ENCODE measurements at places on chromosomes 2 and 18.
A peak's percentile ranks its signal among the peaks of the same experiment; 100 is the strongest.

DNA sequence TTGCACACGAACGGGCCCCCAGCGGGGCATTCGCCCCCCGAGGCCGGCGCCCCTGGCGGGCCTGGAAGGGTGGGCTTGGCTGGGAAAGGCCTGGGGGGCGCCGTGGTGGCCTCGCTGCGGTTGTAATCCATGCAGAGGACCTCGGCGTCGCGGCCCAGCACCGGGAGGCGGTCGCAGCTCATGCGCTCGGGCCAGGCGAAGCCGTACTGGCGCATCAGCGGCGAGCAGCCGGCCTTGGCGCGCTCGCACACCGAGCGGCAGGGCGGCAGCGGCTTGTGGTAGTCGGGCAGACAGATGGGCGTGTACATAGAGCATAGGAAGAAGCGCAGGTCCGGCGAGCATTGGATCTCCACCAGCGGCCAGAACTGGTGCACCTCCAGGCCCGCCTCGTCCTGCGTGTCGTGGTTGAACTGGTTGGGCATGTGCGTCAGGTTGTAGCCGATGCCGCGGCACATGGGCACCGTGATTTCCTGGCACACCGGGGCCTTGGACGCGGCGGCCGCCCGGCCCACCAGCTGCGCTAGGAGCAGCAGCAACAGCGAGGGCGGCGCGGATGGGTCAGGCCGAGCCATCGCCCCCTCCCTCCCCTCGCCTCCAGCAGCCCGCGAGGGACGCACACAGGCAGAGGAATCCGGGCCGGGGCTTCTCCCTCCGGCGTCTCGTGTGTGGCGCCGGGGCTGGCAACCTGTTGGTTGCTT lies 1.4 kb downstream of the FZD5 start:
- DNase-seq: peak; percentile 60

- no peak for DNase-seq
Observed at GRCh38 chr18:13577091-13577697, 149.2 kb downstream of the FAM210A start.

- no peak for DNase-seq
Observed at GRCh38 chr2:3670941-3671340, 12.9 kb downstream of the ALLC start.

- no peak for DNase-seq
Observed at GRCh38 chr2:150522269-150522668, 34.8 kb upstream of the RND3 start.

Measured in breast epithelium (tissue), 4 donors.